ENCODE measurements at places on chromosomes 1 and 21.

DNA sequence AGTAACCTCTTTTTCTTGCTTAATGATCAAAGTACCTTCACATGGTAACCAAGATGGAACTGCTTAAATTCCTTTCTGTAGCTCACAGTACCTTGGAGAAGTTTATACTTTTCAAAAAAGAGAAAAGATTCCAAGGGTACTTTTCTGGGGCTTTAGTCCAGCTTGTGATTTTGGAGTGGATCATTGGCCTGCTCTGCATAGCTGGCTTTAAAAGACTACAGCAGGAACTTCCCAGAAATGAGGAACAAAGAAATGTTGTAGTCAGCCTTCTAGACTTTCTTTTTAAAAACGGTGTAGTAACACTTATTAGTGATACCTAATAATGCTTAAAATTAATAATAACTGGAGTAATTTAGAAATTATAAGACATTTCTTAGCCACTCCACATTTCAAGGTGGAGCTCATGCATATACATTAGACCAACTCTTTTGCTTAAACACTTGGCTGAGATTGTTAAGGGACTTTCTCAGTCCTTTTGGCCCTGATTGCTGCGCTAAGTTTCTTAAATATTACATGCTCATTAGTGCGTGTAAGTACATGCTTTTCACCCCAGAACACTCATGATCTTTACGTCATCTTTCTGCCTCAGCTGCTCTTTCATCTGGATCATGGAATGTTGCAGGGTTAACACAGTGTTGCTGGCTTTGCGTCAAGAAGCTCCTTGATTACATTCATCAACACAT is 57.3 kb downstream of the SDCCAG8 start:
- no peak for DNase-seq

GRCh38 chr1:180680558-180681144 is 48.8 kb downstream of the XPR1 start:
- DNase-seq = no peak

GRCh38 chr1:8988618-8988967 is 37.6 kb downstream of the SLC2A7 start:
- no peak for DNase-seq

- no peak for DNase-seq
These were observed 10.7 kb downstream of the RORC start for GRCh38 chr1:151820940-151821339.

Data from Kasumi-1 (cell line).